ENCODE measurements at places on chromosomes 1 and 21.
A peak's percentile ranks its signal among the peaks of the same experiment; 100 is the strongest.

DNA sequence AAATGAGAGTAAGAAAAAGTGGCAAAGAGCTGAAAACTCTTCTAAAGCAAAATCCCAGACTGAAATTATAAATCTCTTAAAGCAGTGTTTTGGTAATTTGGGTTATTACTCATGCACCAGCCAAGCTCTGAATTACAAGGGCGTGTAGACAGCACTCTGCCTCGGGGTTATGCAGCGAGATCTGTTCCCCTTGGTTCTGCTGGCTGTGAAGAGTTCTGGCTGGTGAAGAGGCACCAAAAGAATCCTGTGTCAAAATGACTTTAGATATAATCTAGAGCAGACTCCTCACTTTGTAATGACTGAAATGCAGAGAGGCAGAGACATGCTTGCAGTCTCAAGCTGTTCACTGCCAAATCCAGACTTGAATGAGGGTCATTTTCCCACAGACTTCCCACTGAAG, 461.8 kb upstream of the CXADR start:
- no peak for DNase-seq

GRCh38 chr1:162416909-162417308, 5.0 kb upstream of the SH2D1B start:
- DNase-seq, result no peak

- DNase-seq, result no peak
Observed at GRCh38 chr1:186974774-186975181, 146.0 kb downstream of the PLA2G4A start.

- no peak for DNase-seq
Observed at GRCh38 chr1:222928212-222928611, 113.4 kb downstream of the DISP1 start.

DNA sequence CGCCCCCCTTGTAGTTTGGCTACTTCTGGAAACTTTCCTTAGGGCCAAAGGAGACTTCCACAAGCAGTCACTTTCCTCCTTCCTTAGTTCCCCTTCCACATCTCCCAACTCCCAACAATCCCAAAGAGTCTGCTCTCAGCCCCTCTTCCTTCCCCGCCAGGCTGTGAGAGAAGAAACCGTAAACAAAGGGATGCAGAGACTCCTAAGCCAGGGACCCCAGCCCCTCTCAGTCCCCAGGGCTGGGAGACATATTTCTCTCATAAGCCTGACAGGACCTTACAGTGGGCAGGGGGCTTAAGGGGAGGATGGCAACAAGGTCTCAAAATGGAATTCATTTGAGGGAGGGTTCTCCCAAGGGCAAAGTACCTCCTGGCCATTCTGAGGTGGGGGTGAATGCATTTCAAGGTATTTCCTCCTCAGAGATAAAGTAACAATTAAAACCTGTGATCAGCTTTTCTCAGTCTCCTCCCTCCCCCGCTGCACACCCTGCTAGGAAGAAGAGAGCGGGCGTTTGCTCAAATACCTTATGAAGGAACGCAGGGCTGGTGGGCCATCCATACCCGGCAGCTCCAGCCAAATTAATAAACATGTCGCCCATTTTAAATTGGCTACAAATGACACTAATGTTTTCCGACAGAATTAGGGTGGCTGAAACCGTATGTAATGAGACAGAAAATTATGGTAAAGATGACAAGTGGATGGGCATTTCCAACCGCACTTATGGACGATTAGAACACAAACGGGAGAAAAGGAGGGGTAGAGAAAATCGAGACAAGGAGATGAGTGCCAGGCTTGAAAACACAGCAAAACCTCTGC, 4.0 kb downstream of the BARHL2 start:
- DNase-seq, result no peak

GRCh38 chr21:37061926-37062592, 10.8 kb downstream of the PIGP start:
- DNase-seq, result peak; percentile 66

DNA sequence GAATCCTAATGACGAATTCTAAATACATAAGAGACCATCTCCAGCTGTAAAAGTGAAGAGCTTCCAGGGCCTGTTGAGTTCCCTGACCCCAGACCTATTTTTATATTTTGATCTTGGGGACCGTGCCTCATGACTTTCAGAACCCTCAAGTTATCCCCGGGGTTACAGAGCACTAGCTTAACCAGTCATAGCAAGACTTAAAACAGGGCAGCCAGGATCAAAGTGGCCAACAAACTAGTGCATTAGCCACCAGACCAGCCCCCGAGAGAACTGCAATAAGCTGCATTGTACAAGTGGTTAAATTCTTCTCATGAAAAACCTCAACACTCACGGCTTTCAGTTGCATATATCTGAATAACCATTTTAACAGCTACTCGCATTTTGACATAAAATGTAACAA, 183.0 kb downstream of the BARHL2 start:
- no peak for DNase-seq

DNA sequence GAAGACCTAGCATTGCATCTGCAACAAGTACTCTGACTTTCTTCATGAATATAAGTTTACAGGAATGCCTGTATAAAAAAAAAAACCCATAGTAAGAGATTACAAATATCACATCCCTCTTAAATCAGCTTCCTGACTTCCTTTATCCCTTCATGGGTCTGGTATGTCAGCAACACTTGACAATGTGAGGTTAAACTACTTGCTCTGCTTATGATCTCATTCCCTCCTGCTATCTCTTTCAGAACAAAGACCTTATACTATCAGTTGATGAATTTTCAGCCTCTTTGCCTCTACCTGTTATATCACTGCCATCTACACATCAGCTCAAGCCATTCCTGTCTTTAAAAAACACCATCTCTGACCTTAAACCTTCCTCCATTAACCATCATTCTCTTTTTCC, 130.9 kb upstream of the SAMSN1 start:
- no peak for DNase-seq

DNA sequence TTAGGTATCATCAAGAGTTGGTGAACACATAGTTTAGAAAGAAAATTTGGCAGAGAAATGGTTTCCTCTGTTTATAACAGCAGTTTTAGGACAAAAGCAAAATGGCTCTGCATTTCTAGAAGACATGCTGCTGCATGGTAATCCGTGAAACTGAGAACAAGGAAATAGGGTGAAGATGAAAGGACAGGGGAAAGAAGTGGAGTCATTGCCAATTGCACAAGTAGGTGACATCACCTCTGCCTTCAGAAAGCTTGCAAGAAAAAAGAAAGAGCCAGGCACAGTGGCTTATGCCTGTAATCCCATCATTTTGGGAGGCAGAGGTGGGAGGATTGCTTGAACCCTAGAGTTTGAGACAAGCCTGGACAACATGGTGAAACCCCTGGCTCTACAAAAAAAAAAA, 217.6 kb downstream of the LMX1A start:
- DNase-seq, result no peak

GRCh38 chr21:27734146-27734545, 767.3 kb upstream of the ADAMTS5 start:
- no peak for DNase-seq

GRCh38 chr1:82455342-82455741, 654.6 kb downstream of the ADGRL2 start:
- DNase-seq, result no peak

GRCh38 chr1:8350914-8351684, 33.2 kb downstream of the SLC45A1 start:
- no peak for DNase-seq

DNA sequence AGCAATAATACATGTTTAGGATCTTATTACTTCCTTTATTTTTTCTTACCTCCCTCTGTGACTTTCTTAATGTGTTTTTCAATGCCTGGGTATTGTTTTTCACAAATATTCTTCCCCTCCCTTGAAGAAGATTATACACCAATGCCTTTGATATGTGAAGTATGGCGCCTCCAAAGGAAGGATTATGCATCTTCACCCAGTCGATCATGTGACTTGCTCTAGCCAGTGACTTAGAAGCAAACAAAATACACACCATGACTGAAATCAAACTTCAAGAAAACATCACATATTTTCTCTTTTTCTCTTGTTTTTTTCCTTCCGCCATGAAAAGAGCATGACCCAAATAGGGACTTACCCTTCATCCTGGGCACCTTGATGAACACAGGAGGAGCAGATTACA, 297.1 kb downstream of the NCAM2 start:
- DNase-seq, result no peak

- no peak for DNase-seq
Observed at GRCh38 chr1:234214129-234214910, 158.9 kb upstream of the COA6 start.

GRCh38 chr1:204879351-204879750, 8.7 kb downstream of the NFASC start:
- no peak for DNase-seq
